ENCODE measurements at places on chromosomes 16 and 17.

DNA sequence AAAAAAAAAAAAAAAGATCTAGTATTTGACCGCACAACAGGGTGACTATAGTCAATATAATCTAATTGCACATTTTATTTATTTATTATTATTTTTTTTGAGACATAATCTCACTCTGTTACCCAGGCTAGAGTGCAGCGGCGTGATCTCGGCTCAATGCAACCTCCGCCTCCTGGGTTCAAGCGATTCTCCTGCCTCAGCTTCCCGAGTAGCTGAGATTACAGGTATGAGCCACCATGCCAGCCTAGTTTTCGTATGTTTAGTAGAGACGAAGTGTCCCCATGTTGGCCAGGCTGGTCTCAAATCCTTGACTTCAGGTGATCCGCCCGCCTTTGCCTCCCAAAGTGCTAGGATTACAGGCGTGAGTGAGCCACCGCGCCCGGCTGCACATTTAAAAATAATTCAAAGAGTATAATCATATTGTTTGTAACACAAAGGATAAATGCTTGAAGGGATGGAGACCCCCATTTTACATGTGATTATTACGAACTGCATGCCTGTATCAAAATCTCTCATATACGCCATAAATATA lies 794 bp downstream of the ANKS3 start:
- no peak for DNase-seq

DNA sequence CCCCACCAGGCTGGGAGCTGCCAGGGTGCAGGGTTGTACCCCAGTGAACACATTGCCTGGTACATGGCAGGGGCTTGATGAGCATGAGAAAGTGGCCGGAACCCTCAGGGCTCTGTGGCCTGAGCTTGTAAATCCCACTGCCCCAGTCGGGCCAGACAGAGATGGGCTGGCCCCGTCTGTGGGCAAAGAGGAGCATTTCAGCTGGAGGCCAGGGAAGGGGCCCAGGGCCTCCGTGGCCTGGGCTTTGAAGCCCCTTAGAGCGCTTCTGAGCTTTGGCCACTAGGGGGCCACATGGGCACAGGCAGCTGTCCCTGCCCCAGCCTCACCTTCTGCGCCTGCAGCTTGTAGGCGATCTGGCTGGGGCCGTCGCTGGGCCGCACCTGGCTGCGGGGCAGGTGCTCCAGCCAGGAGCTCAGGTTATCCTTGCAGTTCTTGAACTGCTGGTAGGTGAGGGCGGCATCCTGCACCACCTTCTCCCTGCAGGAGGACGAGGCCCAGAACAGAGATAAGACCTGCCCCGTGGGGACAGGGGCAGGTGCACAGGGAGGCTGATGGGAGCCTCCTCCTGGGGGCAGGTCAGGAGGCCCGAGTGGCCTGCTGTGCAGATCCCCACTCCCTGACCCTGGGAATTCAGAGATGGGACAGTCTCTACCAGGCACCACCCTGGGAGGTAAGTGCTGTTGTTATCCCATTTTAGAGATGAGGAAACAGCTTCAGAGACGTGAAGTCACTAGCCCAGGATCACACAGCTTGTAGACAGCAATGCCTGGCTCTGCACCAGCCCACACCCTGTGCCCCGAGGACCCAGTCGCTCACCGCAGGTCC lies 12.8 kb downstream of the EVPL start:
- peak; percentile 80 for DNase-seq

- no peak for DNase-seq
Observed at GRCh38 chr16:81604960-81605383, 160.4 kb downstream of the CMIP start.

GRCh38 chr17:27348196-27348595 lies 54.3 kb downstream of the WSB1 start:
- DNase-seq = no peak

DNA sequence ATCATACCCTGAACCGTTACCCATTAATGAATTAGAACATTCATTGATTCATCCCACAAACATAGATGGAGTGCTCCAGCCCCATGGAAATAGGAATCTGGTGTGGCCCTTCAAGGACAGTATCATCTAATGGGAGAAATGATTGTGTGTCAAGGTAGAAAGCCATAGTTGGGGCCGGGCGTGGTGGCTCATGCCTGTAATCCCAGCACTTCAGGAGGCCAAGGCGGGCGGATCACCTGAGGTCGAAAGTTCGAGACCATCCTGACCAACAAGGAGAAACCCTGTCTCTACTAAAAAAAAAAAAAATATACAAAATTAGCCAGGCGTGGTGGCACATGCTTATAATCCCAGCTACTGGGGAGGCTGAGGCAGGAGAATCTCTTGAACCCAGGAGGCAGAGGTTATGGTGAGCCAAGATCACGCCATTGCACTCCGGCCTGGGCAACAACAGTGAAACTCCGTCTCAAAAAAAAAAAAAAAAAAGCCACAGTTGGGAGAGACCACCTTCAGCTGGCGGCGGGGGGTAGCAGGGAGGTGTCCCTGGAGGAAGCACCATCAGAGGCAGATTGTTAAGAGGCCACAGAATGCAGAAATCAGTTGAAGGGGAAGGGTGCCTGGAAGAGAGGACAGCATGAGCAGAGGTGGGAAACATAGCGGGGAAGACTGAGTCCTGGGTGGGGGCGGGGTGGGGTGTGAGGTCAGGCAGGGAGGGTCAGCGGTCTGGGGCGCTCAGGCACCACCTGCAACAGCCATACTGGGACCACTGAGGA lies 60.0 kb downstream of the USP22 start:
- peak; percentile 38 for DNase-seq

DNA sequence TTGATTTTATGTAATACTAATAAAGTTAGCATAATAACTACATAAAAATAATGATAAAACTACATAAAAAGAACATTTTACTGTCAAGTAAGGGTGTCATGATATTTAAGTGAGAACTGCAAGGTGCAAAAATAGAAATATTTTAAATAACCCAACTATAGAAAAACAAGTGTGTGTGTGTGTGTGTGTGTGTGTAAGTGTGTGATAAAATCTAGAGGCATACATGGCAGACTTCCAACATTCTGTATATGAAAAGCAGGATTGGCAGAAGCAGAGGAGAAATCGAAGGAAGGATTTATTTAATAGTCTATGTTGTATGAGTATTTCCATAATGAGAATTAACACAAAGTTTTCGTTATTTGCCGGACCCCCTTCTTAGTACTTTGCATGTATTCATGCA lies 334.1 kb downstream of the KCNJ2 start:
- DNase-seq = no peak

- no peak for DNase-seq
Observed at GRCh38 chr16:3587547-3588110, 10.4 kb upstream of the NLRC3 start.

DNA sequence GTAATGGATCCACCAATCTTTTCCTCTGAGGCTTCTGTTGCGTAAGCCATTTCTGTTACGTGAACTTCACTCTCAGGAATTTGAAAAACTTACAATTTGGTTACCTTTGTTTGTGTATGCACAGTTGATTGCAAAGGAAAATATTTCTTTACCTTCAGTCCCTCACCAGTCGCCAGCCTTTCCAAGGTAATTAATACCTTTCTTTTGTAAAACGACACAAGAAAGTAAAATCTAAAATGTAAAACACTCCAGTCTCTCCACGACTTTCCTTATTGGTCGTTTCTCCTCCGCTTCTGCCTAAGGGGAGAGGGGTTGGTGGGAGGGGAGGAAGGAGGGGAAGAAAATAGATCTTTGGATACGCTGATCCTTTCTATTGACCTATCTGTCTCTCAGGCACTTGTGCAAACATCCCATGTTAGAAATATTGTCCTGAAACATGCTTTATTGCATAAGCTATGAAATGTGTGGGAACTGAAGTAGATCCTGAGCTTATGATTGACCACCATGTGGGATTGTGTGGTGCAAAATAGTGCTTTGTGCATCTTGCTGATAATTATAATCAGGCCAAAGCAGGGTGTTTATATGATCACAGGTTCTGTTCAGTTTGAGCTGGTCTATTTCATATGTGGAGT lies 32.4 kb upstream of the EFCAB13 start:
- DNase-seq = no peak

DNA sequence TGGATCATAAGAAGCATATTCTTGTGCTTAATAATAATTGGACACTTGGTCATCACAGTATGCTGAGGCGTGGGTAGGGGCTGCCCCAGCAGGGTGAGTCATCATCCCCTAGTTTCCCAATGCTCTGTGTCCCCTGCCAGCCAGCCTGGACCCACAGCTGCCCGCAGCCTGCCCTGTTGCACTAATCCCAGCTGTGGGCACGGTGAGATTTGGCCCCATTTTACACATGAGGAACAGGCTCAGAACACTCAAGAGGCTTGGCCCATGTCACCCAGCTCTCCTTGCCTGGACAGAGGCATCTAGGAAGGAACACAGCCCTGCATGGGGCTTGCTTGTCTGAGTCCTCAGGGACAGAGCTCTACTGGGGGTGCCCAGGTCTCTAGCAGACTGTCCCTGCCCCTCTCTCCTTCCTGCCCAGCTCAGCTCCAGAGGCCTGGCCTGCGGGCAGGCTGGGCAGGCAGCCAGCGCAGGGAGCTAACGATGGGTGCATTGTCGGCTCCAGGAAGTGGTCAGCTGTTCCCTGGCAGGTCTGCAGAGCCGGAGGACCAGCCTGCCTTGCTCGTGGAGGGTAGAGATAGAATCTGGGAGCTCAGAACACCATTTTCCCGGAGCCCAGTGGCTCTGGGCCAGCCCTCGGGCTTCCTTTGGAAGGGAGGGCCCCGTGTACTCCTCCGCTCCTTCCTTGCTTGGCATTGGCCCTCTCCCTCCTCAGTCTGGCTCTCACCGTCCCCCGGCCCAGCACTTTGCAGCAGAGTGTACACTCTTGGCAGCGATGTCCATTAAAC lies 189.4 kb downstream of the RAB11FIP4 start:
- DNase-seq = peak; percentile 62

DNA sequence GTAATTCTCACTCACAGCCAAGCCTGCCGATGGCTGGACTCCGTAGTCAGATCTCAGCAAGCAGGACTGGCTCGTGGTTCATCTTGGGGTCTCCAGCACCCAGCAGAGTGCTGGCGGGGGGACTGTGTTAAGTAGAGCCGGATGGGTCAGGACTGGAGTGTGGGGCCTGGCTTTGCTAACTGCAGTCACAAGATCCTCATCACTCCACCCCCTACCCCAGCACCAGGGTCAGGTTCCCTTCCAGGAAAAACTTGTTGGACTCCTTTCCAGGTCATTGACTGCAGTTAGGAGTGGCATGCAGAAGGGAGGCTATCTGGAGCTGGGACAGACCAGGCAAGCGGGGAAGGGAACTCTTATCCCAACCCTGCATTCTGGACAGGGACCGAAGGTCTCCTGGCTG lies 6.0 kb downstream of the CIITA start:
- peak; percentile 34 for DNase-seq

GRCh38 chr16:89366561-89367537 lies 123.5 kb downstream of the ANKRD11 start:
- no peak for DNase-seq

DNA sequence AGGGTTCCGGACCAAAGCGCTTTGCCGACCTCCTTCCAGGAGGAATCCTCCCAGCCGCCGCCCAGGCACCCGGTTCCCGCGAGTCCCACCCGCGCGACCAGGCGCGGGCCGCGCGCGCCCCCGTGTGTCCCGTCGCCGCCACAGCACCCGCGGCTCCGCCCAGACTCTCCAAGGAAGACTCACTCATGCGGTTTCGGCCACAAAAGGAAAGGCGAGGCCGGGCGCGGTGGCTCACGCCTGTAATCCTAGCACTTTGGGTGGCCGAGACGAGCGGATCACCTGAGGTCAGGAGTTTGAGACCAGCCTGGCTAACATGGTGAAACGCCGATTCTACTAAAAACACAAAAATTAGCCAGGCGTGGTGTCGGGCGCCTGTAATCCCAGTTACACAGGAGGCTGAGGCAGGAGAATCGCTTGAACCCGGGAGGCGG lies 3.5 kb upstream of the PKMYT1 start:
- DNase-seq = peak; percentile 75

DNA sequence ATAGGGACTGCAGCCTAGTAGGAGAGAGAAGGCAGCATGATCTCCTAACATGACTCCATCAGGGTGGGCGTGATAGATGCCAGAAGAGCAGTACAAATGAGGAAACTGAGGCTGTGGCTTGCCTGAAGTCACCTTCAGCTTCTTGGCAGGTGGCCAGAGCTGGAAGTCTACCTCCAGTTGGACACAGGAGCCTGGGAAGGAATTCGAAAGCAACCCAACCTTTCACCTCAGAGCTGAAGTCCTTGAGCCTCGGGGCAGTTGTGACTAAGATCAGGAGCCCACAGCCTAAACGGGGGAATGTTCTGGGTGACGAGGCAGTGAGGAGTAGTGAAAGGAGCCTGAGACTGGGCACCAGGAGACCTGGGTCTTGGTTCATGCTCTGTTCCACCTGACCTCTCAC lies 9.4 kb upstream of the SLC52A1 start:
- no peak for DNase-seq

DNA sequence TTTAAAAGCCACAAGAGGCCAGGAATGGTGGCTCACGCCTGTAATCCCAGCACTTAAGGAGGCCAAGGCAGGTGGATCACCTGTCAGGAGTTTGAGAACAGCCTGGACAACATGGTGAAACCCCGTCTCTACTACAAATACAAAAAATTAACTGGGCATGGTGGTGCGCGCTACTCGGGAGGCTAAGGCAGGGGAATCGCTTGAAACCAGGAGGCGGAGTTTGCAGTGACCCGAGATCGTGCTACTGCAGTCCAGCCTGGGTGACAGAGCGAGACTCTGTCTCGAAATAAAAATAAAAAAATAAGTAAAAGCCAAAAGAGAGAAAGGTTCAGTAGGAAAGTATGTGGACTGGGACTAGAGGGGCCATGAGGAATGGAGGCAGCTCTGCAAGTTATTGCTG lies 13.1 kb upstream of the ITGAL start:
- DNase-seq = no peak

DNA sequence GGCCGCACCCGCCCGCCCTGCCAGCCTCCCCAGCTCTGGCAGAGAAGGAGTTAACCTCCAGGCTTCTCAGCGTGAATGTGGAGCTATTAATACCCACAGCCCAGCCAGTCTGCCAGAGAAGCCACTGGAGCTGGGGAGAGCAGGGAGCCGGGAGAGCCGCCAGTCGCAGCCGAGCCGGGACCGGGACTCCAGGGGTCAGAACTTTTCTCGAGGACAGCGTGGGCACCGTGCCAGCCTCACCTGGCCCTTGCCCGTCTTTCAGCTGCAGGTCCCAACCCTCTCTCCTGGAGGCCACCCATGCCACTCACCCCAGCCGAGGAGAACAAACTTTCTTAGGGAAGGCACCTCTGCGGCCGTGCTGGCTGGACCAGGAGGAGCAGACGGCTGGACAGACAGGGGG lies 33.8 kb upstream of the SBK1 start:
- no peak for DNase-seq

- no peak for DNase-seq
Observed at GRCh38 chr16:79045191-79045590, 555.3 kb downstream of the MAF start.

GRCh38 chr17:82217530-82218204 lies 5.0 kb upstream of the CCDC57 start:
- peak; percentile 95 for DNase-seq

DNA sequence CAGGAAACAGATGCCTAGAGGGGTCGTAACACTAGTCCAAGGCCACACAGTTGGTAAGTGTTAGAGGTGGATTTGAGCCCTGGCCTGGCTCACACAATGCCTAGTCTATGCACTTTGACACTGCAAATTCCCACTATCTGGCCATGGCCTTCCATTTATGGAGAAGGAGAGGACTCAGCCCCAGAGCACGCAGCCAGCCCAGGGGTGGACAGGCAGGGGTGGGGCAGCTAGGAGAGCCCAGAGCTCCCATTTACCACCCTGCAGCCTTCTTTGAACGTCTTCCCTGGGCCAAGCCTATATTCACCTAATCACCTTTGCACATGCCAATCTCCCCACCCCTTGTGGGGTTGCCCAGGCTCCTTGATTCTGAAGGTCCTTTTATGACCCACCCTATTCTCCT lies 81.2 kb downstream of the DYNLRB2 start:
- DNase-seq = no peak

Data from natural killer cell treated with Interleukin-12 subunit alpha and Interleukin-12 subunit beta and Interleukin-15 and Interleukin-18, amount 100 ng/mL, for 72 hours (primary cell).